T-helper 1 cell (primary cell): ENCODE measurements at places on chromosomes 13 and 19.

DNA sequence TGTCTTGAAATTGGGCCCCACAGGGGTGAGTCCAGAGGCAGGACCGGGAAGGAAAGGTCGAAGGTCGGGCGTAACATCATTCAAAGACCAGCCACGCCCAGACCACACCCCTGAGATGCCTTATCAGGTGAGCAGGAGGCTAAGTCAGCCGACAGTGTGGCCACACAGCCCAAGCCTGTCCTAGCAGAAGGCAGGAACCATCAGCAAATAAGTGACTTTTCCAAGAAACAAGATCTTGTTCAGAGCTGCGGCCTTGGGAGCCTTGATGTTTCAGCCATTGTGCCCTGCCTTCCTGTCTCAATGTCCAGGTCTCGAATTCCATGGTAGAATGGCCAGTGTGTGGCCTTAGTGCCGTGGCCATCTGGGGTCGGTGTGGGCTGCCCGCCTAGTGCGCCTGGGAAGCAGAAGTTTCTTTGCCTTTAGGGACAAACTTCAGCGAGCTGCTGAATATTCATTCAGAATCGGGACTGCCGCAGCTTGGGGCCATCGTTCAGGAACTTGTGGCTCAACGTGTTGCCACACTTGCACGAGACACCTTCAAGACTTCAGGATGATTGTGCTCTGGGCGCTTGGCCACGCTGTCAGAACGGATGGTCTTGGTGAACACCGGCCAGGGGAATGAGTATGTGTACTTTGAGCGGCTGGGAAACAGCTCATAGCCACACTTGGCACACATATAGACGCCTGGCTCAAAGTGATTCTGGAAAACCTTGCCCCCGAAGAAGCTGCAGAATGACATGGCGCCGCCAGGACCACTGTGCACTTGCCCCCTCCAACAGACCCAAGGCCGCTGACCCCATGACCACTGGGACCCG, 6.1 kb upstream of the IFNL4 start:
- no peak for DNase-seq

- DNase-seq = no peak
Observed at GRCh38 chr13:20363172-20363571, 131.1 kb upstream of the GJB6 start.

DNA sequence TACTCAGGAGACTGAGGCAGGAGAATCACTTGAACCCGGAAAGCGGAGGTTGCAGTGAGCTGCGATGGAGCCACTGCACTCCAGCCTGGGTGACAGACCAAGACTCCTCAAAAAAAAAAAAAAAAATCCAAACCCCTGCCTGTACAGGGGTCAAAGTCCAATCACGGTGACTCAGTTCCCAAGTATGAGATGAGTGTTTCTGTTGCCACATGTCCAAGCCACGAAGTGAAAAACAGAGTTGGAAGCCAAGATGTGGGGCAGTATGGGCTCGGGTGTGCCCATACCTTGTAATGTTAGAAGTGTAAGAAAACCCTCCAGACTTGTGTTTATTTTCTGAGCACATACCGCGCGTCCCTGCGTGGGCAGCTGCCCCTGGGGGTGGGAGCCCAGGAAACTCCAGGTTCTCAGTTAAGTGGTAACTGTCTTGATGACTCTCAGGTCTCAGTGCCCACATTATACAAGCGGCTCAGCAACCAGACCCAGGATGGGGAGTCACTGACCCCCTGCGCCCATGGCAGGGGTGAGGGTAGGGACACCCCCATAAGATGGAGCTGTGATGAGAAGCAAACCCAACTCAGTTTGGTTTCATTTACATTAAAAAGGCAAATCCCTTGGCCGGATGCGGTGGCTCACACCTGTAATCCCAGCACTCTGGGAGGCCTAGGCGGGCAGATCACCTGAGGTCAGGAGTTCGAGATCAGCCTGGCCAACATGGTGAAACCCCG, 1.2 kb upstream of the GPX4 start:
- DNase-seq = peak; percentile 8

DNA sequence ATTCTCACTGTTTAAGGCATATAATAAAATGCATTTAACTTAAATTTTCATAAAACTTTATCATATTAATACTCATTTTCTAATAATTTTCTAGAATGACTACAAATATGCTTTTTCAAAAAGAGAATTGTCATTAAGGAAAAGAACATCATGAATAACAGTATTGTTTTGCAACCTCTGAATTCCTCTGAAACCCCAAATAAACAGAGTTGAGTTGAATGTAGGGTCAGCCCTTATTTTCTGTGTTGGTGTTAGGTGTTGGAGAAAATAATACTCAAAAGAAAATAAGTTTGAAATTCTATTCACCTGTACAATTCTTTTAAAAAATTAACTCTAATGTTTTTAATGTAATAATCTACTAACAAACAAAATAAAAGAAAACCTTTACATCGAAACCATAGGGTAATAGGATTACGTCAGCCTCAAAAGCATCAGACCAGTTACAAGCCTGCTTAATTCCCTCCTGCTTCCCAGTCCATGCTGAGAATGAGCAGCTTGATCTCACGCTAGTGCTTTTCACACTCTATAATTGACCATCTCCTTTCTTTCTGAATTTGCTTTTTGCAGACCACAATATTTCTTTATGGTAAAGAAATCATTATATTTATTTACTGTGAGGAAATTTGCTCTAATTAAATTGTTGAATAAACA, 160.9 kb downstream of the PCDH9 start:
- no peak for DNase-seq

DNA sequence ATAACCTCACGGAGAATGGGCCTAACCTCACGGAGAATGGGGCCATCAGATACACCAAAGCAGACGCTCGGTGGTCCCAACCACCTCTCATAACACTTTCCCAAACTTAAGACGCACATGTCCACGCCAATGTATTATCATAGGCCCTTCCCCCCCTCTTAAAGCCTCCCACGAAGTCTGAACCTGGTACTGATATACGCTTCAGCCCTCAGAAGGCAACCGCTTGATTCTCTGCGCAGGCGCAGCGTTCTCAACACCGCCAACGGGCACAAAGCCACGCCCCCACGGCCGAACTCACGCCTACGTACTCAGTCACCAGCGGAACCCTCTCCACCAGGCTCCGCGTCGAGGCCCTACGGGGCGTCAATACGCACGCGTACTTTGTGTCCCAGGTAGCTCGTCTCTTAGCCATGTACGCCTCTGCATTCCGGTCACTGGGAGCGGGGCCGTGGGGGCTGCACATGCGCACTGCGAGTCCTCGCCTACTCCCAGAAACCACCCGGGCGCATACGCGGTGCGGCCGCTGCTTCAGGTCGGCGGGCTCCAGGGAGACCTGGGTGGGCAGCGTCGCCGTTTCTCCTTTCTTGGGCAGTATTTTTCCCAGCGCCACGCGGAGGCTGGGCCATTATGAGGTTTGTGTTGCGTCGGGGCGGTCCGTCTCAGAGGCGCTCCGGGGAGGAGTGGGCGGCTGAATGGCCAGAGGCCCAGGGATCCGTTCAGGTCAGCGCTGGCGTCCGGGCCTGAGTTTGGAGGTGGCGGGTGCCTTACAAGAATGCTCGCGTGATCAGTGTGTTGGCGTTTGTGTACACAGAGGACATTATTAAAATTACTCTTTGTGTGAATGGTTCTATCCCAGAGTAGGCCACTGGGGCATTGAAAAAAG, 25.3 kb downstream of the ZNF582 start:
- DNase-seq = peak; percentile 76
